ENCODE measurements at places on chromosomes 16 and 17.

- H3K27ac ChIP-seq = no peak overlapping the region
- H3K4me1 ChIP-seq = no peaks in the 10 kb centered on the region
- no peak for DNase-seq
- H3K4me3 ChIP-seq = no peak overlapping the region
These were observed 7.8 kb downstream of the CCDC200 start for GRCh38 chr17:43220511-43221125.

DNA sequence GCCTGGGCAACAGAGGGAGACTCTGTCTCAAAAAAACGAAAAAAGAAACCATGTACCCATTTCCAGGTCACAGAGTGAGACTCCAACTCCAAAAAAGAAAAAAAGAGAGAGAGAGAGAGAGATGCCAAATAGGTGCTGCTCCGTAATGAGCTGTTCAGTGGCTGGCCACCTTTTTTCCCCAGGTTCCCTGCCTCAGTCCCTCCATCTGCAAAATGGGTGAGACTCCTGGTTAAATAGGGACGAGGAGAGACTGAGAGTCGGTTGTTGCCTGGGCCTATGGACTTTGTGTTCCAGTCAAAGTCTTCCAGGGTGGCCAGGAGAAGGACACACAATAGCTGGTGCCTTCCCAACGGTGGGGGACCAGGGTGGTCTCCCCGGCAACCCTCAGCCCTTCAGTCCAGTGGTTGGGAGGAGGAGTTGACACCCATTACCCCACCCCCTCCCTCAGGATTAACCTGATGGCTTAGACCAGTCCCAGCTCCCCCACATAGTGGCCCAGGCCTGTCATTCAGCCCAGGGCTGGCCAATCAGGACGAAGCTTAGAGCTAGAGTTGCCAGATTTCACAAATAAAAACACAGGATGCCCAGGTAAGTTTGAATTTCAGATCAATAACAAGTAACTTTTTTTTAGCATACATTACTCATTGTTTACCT, 258.2 kb downstream of the PARN start:
- H3K27me3 ChIP-seq = no peaks in the 10 kb centered on the region
- no peak overlapping the region for H3K4me3 ChIP-seq
- H3K27ac ChIP-seq = no peak overlapping the region
- no peaks in the 10 kb centered on the region for H3K36me3 ChIP-seq
- H3K4me1 ChIP-seq = no peaks in the 10 kb centered on the region
- peak; percentile 51 for DNase-seq

GRCh38 chr17:57130708-57131461, 45.8 kb downstream of the AKAP1 start:
- no peaks in the 10 kb centered on the region for H3K27me3 ChIP-seq
- H3K4me3 ChIP-seq = peak overlapping the region; percentile 40
- peaks cover 3% of the 10 kb centered on the region for H3K4me1 ChIP-seq
- peak; percentile 83 for DNase-seq

DNA sequence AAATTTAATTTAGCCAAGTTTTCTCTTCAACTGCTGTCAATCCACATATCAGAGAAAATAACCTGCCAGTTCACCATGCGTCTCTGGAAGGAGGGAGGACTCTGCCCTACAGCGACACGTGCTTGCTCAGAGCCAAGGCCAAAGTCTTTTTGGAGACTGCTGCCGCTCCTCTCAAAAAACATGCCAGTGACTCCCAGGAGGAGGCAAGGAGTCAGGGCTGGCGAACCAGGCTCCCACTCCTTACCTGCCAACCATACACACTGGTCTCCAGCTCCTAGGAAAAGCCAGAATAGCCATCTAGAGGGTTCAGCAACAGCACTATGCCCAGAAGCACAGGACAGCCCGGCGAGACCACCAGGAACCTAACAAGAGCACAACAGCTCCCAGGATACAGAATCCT, 73.0 kb downstream of the ANKRD11 start:
- no peak overlapping the region for H3K27ac ChIP-seq
- H3K36me3 ChIP-seq = peaks cover 6% of the 10 kb centered on the region
- no peak overlapping the region for H3K4me3 ChIP-seq
- DNase-seq = no peak
- no peaks in the 10 kb centered on the region for H3K27me3 ChIP-seq

- no peak for DNase-seq
- no peaks in the 10 kb centered on the region for H3K4me1 ChIP-seq
- H3K36me3 ChIP-seq = peaks cover 16% of the 10 kb centered on the region
- H3K27me3 ChIP-seq = no peaks in the 10 kb centered on the region
These were observed 58.1 kb downstream of the TOX3 start for GRCh38 chr16:52488837-52489289.

GRCh38 chr16:72467157-72467759, 295.3 kb upstream of the PMFBP1 start:
- no peak for DNase-seq
- no peaks in the 10 kb centered on the region for H3K36me3 ChIP-seq
- no peaks in the 10 kb centered on the region for H3K27me3 ChIP-seq
- H3K4me3 ChIP-seq = no peak overlapping the region
- no peak overlapping the region for H3K27ac ChIP-seq
- no peaks in the 10 kb centered on the region for H3K4me1 ChIP-seq

DNA sequence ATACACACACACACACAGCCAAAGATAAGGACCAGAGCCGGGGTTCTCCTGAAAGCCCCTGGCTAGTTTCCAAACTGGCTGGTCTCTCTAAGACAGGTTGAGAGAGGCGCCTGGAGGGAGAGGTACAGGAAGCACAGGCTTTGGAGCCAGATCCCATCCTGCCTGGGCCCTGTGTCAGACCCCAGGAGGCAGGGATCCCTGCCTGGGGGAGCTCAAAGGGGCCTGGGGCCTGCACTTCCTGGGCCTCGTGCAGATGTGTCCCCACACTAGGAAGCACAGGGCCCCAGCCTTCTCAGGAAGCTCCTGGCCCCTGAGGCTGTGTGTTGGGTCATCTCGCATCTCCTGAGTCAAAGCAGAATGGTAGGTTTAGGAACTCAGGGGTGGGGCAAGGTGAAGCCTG, 16.0 kb downstream of the SLC5A10 start:
- H3K4me1 ChIP-seq = no peaks in the 10 kb centered on the region
- H3K27ac ChIP-seq = no peak overlapping the region
- no peaks in the 10 kb centered on the region for H3K27me3 ChIP-seq
- H3K4me3 ChIP-seq = no peak overlapping the region
- peaks cover 2% of the 10 kb centered on the region for H3K36me3 ChIP-seq

GRCh38 chr17:38750312-38751121, 2.0 kb upstream of the PSMB3 start:
- no peak for DNase-seq
- H3K27me3 ChIP-seq = no peaks in the 10 kb centered on the region
- no peak overlapping the region for H3K27ac ChIP-seq
- H3K36me3 ChIP-seq = peaks cover 14% of the 10 kb centered on the region

- H3K4me3 ChIP-seq = no peak overlapping the region
- H3K27me3 ChIP-seq = no peaks in the 10 kb centered on the region
- H3K27ac ChIP-seq = no peak overlapping the region
- no peak for DNase-seq
- no peaks in the 10 kb centered on the region for H3K4me1 ChIP-seq
- peaks cover 46% of the 10 kb centered on the region for H3K36me3 ChIP-seq
These were observed 7.6 kb downstream of the XPO6 start for GRCh38 chr16:28204204-28204603.

DNA sequence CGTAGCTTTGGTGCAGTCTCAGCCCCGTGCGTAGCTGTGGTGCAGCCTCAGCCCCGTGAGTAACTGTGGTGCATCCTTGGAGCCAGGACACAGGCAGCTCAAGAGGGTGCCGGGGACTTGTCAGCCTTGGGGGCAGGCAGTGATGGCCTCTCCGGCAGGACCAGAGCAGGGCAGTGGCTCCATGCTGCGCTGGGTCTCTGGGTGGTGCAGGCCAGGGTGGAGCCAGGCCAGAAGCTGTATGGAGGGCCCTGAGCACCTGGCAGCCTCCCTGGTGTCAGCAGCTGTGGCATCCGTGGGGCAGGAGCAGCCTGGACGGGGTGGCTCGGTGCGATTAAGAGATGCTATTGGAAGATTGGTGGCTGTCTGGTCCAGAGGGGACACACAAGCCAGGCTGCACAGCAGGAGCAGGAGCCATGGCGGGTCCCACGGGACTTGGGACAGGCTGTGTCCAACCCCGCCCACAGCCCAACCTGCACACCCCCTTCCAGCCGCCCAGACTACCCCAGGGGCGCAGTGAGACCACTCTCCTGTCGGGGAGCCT, 28.3 kb upstream of the CDH15 start:
- no peak for DNase-seq
- no peaks in the 10 kb centered on the region for H3K27me3 ChIP-seq
- H3K27ac ChIP-seq = no peak overlapping the region

DNA sequence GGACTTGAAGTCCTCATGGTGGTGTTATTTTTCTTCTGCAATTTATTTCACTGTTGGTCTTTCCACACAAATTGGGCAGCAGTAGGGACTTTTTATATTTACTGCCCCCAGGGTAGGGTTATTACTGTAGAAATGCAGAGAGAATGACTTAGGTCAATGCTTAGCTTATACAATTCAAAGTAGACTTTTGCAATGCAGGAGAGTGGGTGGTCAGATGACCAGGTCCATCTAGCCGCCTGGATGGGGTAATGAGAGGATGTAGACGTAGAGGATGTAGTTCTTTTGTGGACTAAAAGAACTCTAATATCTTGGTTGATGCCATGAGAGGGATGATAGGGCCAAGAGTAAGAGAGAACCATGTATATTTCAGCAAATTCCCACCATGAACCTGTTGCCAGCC, 2.7 kb upstream of the KRTAP17-1 start:
- H3K27me3 ChIP-seq = no peaks in the 10 kb centered on the region
- peaks cover 12% of the 10 kb centered on the region for H3K36me3 ChIP-seq
- no peak overlapping the region for H3K27ac ChIP-seq
- no peak overlapping the region for H3K4me3 ChIP-seq
- H3K4me1 ChIP-seq = no peaks in the 10 kb centered on the region
- no peak for DNase-seq

GRCh38 chr16:31694461-31694860, 166.8 kb downstream of the AHSP start:
- no peaks in the 10 kb centered on the region for H3K27me3 ChIP-seq
- no peaks in the 10 kb centered on the region for H3K36me3 ChIP-seq
- no peaks in the 10 kb centered on the region for H3K4me1 ChIP-seq
- no peak for DNase-seq
- no peak overlapping the region for H3K4me3 ChIP-seq

DNA sequence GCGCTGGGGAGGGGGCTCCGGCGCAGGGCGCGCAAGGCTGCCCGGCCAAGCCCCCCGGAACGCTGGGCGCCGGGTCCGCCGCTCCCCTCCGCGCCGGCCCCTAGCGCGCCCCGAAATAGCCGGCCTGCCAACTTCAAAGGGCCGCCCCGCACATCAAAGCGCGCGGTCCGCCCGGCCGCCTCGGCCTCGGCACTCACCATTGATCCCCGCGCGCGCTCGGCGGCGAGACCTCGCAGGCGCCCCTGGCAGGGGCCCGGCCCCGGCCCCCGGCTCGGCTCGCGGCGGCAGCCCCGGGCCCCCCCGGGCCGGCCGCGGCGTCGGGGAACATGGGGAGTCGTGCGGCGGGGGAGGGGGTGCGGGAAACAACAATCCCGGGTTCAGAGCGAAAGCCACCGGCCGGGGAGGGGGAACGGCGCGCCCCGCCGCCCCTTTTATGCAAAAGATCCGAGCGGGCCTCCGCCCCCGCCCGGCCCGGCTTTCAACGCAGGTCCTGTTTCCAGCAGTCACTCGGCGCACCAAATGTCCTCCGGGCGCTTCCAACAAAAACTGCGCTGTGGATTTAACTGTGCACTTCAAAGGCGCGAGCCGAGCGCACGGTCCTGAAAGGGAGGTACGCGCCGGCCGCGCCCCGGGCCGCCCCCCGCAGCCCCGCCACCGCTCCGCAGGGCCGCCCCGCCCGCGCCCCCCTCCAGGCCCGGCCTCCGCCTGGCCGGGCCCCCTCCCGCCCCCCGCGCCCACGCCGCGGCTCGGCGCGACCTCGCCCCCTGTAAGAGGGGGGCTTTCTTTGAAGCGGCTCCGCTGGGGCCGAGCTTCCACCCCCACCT, 608 bp downstream of the AXIN2 start:
- H3K4me3 ChIP-seq = peak overlapping the region; percentile 53
- no peak overlapping the region for H3K27ac ChIP-seq
- H3K36me3 ChIP-seq = no peaks in the 10 kb centered on the region
- DNase-seq = peak; percentile 95
- peaks cover 6% of the 10 kb centered on the region for H3K4me1 ChIP-seq

DNA sequence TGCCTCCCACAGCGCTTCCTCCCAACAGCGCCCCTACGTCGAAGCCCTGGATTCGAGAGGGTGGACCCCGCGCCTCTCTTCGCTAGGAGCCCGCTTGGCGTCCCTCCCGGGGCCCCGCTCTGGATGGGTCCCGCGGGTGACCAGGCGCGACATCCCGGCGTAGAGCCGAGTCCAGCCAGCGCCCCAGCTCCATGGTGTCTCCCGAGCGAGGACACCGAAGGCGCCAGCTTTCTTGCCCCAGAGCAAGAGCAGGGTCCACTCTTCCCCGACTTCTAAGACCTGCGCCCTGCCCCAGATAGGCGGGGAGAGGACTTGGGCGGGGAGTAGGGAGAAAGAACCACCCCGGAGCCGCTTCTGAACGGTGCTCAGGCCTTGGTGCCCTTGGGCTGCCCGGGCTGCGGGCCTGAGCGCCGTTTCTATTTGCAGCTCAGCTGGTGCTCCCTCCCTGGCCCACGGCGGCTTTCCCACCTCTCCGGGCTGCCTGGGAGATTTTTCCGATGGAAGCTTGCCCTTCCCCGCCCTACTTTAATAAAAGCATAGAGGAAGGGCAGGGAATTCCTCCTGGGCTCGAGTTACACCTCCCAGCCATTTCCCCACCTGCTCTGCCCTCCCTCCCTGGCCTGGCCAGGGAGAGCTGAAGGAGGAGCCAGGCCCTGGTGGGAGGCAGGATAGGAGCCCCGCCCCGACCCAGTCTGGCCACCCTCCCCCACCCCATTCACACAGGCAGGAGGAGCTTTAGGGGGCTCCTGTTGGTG, 1.8 kb downstream of the MMP15 start:
- peaks cover 18% of the 10 kb centered on the region for H3K4me1 ChIP-seq
- H3K4me3 ChIP-seq = peak overlapping the region; percentile 87
- peaks cover 5% of the 10 kb centered on the region for H3K36me3 ChIP-seq
- H3K27ac ChIP-seq = no peak overlapping the region
- H3K27me3 ChIP-seq = no peaks in the 10 kb centered on the region

GRCh38 chr17:1960545-1960912, 64.6 kb downstream of the RTN4RL1 start:
- H3K27ac ChIP-seq = no peak overlapping the region
- no peak overlapping the region for H3K4me3 ChIP-seq
- no peaks in the 10 kb centered on the region for H3K4me1 ChIP-seq
- no peak for DNase-seq

Measured in H9 (cell line).